CD4-positive, alpha-beta T cell treated with Interleukin-15 for 1 hour (primary cell): ENCODE measurements at places on chromosomes 1 and 21.
A peak's percentile ranks its signal among the peaks of the same experiment; 100 is the strongest.

- DNase-seq, result no peak
Measured at GRCh38 chr1:166272155-166272554, 105.4 kb upstream of the FAM78B start.

DNA sequence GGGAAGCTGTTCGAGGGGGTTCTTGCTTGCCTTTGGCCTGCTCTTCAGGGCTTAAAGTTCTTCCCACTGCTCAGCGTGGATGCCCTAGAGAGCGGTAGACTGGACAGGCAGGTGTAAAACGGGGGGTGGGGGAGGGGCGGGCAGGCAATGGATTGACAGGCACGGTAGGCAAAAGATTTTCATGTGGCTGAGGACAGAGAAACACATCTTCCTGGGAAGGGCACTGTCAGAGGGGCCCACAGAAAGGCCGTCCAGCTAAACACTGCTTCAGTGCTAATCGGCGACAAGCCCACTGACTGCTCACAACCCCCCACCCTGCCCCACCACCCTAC is 412 bp downstream of the ABCA4 start:
- no peak for DNase-seq

- no peak for DNase-seq
Measured at GRCh38 chr1:210587566-210587965, 258.9 kb downstream of the HHAT start.

GRCh38 chr1:42679364-42679983 is 2.7 kb upstream of the YBX1 start:
- DNase-seq, result no peak

- no peak for DNase-seq
Measured at GRCh38 chr1:174988986-174989385, 10.8 kb upstream of the CACYBP start.

GRCh38 chr1:206816390-206817287 is 44.3 kb upstream of the IL10 start:
- peak; percentile 22 for DNase-seq

GRCh38 chr1:92951141-92951582 is 10.1 kb downstream of the DIPK1A start:
- DNase-seq, result peak; percentile 33

DNA sequence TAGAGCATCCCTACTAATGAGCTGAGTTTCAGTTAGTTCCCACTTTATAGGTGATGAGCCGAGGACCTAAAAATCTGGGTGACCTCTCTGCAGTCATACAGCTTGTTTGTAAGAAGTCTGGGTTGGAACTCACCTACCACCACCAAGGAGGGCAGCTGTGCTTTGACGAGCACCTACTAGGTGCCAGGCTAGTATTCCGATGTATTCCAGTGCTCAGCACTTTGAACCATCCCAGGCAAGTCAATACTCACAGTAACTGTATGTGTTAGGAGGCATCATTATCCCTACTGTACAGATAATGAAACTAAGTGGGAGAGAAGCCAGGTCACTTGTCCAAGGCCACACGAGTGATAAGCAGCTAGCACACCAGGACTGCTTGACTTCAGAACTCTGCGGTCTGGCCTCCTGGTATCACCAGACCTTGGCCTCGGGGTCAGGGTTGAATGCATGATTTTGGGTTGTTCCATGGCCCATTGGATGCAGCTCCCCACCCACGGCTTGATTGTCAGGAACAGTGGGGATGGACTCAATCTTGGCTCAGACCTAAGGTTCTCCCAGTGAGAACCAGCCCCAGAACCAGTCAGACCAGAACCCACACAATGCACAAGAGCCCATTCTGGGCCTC is 20.7 kb downstream of the ECE1 start:
- DNase-seq, result no peak

GRCh38 chr1:185679220-185679619 is 55.0 kb upstream of the HMCN1 start:
- DNase-seq, result no peak

- no peak for DNase-seq
Measured at GRCh38 chr1:67755619-67756018, 70.6 kb downstream of the GADD45A start.

GRCh38 chr1:193525917-193526710 is 339.7 kb upstream of the B3GALT2 start:
- DNase-seq, result no peak

DNA sequence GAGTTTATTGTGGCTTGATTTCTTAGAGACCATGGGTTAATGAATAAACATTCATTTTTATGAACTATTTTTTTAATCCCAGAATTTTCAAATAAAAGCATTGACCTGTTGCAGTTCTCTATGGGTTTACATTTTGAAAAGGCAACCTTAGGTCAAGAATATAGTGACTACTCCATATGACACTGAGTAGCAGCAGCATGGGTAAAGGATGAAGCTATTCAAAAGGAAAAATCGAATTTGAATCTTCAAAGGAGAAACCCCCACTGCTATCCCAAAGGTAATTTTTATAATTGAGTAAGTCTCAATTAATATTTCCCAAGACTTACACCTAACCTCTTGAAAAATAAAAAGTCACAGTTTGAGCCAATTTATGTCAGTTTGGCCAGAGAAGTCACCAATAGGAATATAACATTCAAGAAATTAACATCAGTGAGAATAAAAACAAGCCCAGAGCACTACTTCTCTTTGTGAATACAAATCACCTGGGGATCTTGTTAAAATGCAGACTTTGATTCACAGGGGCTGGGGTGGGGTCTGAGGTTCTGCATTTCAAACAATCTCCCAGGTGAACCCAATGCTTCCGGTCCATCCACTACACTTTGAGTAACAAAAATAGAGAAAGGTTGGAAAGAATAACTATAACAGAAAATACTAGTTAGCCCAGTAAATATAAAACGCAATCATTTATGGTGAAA is 39.8 kb downstream of the USP1 start:
- no peak for DNase-seq

GRCh38 chr1:221708076-221708571 is 33.8 kb downstream of the DUSP10 start:
- peak; percentile 75 for DNase-seq

- no peak for DNase-seq
Measured at GRCh38 chr1:206606867-206607266, 5.4 kb downstream of the EIF2D start.

DNA sequence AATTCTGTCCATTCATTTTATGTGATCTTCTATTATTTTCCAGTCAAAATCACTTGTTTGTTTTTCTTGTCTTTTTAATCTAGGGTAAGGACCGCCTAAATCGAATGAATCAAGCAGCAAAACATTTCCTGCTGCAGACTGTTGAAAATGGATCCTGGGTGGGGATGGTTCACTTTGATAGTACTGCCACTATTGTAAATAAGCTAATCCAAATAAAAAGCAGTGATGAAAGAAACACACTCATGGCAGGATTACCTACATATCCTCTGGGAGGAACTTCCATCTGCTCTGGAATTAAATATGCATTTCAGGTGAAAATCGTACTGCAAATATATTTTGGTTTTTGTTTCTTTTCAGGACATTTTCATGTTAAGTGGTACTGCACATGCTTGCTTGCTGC is 20.5 kb downstream of the CLCA4 start:
- DNase-seq, result no peak

DNA sequence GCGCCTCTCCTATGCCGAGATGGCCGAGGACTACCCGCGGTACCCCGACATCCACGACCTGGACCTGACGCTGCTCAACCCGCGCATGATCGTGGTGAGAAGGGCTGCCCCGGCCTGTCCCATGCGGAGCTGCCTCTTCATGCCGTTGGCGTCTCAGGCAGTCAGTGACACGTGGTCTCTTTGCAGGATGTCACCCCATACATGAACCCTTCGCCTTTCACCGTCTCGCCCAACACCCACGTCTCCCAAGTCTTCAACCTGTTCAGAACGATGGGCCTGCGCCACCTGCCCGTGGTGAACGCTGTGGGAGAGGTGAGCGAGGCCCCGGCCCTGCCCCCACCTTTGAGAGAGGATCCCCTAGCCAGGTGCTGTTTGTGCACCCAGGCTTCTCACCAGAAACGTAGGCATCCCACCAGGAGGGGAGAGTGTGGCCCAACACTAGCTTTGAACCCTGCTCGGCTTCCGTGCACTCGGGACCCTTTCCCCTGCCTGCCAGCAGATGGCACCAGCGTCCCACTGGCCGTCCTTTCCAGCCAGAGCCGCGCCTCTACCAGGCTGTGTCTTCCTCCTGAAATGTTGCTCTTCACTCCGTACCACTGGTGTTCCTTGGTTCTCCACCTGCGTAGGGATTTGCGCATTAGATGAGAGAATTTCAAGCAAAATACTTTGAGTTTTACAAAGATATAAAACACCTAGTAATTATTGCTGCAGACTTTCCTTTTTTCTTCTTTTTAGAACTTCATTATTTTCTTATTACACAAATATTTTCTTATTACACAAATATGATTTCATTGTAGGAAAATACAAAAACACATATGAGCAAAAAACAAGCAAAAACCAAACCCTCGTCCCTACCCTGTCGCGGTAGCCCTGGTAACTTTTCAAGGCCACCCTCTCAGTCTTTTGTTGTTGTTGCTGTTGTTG is 9.0 kb downstream of the NPPA start:
- DNase-seq, result peak; percentile 70

GRCh38 chr1:239956263-239956662 is 135.4 kb upstream of the FMN2 start:
- DNase-seq, result no peak
